ENCODE measurements at places on chromosomes 13 and 19.
A peak's percentile ranks its signal among the peaks of the same experiment; 100 is the strongest.

- DNase-seq = no peak
Measured at GRCh38 chr19:15123900-15124299, 16.7 kb downstream of the SYDE1 start.

- no peak for DNase-seq
Measured at GRCh38 chr13:35855531-35856019, 275.6 kb downstream of the DCLK1 start.

DNA sequence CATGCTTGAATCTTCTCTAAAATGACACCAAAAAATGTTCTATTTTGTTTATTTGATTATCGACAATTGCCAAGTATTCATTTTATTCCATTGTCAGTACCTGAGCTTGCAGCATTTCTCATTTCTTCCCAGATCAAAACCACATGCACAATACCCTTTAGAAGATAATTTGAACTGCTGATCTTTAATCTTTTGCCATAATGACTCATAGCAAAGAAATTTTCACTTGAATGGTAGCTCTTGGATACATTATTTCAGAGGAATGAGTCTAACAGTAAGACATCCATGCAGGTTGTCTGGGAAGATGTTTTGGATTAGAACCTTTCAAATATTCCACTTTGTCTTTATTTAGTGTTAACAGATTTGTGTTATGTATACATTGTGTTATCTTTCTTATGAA, 42.0 kb upstream of the RXFP2 start:
- DNase-seq = no peak

DNA sequence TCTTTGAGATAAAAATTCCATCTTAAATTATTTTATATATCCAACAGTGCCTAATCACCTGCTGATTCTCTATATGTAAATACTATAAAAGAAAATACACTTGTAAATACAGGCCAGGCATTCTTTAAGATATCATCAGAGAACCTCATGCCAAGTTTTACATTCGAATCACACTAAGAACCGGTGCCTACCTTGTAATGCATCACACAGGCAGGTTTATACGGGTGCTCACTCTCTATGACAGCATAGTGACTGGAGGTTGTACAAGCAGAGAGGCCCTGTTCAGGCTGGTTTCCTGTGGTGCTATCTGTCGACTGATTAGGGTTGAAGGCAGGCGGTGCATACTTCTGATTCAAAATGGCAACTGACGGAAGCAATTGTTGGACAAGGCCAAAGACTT, 141.3 kb upstream of the FBXL3 start:
- DNase-seq = no peak

DNA sequence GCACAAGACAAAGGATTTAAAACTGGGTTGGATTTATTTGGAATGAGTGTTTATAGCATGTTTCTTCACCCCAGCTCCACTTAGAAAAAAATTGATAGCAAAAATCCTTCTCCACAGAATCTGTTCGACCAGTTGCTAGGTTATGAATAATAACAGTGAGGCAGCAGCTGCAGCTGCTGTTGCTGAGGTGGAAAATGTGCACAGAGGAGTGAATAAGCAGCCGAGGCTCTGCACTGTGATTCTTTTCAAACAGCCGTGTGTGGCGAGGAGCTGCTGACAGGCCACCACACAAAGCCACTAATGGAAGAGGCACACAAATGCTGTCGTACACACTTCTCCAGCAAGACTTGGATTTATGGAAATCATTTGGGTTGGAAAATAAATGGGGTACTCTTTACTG, 6.4 kb upstream of the RASL11A start:
- DNase-seq = peak; percentile 30
